GOT3 (cell line): ENCODE measurements at places on chromosomes 3 and 15.
A peak's percentile ranks its signal among the peaks of the same experiment; 100 is the strongest.

DNA sequence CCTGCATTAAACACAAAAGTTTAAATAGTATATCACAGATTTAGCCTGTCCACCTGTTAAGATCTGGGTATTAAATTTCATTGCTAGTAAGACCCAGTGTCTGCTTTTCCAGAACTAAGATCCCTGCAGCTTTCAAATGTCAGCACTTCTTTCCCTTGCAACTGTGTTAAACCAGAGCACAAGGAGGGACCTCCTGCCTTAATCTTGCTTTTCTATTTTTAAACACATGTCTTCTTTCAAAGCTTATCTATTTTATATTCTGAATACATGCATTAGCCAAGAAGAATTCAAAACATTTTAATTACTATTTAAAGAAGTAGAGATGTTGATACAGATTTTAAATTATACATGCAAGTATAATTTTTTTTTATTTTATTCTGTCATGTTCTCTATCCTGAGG lies 315.1 kb downstream of the ARPP21 start:
- no peak for DNase-seq

- no peak for DNase-seq
These were observed 35.2 kb downstream of the EID1 start for GRCh38 chr15:48913141-48913540.

DNA sequence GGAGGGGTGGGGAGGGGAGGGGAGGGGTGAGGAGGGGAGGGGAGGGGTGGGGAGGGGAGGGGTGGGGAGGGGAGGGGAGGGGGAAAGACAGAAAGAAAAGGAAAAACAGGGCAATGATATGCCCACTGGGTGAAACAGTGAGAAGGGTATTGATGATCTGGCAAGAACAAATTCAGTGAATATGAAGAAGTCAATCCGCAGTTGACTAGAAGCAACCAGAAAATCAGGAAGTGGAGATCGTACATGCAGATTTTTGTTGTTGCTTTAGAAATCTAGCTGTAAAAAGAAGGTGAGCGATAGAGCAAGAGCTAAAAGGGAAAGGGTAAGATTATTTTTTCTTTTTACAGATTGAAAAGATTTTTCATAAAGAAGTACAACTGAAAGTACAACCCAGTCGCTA lies 47.6 kb upstream of the ARF4 start:
- no peak for DNase-seq

GRCh38 chr3:16928386-16929132 lies 43.8 kb downstream of the PLCL2 start:
- DNase-seq = no peak

DNA sequence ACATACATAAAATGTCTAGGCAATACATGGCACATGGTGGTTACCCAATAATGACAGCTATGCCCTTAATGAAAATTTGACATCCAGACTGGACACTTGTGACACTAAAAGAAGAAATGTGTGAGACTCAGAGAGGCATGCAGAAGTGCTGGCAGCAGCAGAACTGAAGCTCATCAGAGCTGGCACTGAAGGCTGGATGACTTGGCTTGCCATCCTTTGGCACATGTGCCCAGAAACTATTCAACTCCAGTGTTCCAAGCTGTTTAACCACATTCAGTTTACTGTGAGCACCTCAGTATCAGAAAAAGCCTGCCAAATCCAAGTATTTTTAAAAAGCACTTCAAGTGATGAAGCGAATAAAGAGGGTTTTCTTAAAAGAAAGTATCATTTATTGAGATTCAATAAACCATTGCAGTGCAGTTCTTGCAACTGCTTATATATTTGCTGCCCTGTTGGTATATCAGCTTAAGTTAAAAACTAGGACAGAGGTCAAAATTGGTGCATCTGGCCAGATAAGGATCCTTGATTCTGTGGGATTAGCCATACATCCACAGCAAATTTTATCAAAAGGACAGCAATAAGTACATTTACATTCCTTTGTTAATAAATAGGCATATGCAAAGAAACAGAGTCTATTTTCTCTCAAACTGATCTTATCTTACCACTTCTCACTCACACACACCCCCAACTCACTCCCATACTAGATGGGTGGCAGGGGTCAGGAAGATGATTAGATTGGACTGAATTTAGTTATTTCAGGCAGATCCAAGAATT lies 15.8 kb downstream of the IGSF11 start:
- DNase-seq = no peak

DNA sequence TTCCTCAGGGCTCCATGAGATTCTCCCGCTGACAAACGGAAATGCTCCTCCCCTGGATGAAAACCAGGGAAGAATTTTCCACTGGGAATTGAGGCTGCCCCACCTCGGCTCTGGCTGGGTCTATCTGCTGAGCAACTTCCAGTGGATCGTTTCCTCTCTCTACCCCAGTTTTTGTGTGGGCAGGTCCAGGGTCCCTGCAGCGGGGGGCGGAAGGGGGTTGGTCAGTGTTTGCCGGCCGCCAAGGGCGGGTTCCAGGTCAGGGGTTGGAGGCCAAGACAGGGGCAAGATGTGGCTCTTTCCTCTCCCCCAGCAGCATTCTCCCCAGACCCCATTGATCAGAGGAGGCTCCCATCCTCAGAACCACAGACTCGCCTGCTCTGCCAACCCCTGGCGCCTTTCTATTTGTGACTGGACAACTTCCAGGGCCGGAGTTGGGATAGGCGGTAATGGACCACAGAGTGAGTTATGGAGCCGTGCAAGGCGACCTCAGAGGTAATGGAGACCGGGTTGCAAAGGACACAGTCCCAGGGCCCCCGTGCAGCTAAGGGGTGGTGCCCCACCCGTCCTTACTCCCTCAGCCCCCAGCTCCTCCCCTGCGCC lies 92.2 kb downstream of the WNT7A start:
- DNase-seq = no peak

- DNase-seq = no peak
These were observed 138.9 kb downstream of the PDE8A start for GRCh38 chr15:85120351-85121113.

- no peak for DNase-seq
These were observed 86.9 kb upstream of the SLC25A26 start for GRCh38 chr3:66133853-66134445.

- peak; percentile 44 for DNase-seq
These were observed 26.3 kb upstream of the MTHFS start for GRCh38 chr15:79923079-79923514.

GRCh38 chr3:50248387-50248786 lies 12.4 kb downstream of the GNAI2 start:
- no peak for DNase-seq

DNA sequence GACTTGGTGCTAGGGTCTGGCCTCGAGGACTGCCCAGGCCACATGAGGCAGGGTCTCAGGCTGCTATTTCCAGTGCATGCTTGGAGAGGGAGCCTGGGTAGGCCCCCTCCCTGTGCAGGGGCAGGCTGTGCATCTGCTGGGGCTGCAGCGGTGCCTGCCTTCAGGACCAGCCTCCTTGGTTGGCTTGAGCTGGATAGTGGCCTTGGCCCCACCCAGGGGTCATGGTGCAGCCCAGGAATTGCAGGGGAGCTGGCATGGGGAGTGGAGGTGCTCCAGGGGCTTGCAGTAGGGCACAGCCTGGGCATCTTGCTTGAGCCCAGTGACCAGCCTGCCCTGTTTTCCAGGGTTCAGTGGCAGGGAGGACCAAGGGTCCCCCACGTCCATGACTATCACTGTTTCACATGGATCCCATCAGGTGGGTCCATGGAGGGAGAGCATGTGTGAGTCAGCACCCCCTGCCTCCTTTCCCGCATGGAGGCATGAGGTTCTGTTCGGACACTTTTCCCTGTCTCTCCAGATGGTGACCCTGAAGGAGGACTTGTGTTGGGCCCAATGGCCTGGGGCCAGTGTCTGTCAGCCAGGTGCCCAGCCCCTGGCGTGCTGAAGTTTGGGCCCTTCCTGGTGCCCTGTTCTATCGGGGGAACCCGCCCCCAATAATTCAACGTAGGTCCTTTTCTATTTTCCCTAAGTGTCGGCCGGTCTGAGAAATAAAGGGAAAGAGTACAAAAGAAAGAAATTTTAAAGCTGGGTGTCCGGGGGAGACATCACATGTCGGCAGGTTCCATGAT lies 218.6 kb downstream of the SNRPN start:
- no peak for DNase-seq

DNA sequence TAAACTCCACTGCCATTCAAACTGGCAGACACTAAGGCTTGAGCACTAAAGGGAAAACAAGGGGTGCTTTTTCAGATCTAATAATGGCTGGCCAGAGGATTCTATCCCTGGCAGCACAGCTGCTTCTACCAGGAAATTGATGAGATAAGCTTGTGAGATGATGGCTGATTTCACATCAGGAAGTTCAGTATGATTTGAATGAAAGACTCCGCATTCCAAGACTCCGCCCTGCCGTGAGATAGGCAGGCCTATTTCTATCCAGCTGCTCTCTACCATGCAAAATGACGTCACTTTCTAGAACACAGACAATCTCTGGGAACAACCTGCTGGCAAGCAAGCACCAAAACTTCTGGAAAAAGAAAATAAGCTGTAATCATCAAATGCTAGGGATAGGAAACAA lies 171.8 kb downstream of the WDR76 start:
- no peak for DNase-seq

GRCh38 chr3:82561784-82562183 lies 800.3 kb upstream of the GBE1 start:
- DNase-seq = no peak

- no peak for DNase-seq
These were observed 56.8 kb downstream of the NOX5 start for GRCh38 chr15:69071260-69071659.

- no peak for DNase-seq
These were observed 39.6 kb downstream of the SLCO2A1 start for GRCh38 chr3:133989936-133990702.

GRCh38 chr3:165254812-165255211 lies 58.6 kb upstream of the SLITRK3 start:
- DNase-seq = no peak

DNA sequence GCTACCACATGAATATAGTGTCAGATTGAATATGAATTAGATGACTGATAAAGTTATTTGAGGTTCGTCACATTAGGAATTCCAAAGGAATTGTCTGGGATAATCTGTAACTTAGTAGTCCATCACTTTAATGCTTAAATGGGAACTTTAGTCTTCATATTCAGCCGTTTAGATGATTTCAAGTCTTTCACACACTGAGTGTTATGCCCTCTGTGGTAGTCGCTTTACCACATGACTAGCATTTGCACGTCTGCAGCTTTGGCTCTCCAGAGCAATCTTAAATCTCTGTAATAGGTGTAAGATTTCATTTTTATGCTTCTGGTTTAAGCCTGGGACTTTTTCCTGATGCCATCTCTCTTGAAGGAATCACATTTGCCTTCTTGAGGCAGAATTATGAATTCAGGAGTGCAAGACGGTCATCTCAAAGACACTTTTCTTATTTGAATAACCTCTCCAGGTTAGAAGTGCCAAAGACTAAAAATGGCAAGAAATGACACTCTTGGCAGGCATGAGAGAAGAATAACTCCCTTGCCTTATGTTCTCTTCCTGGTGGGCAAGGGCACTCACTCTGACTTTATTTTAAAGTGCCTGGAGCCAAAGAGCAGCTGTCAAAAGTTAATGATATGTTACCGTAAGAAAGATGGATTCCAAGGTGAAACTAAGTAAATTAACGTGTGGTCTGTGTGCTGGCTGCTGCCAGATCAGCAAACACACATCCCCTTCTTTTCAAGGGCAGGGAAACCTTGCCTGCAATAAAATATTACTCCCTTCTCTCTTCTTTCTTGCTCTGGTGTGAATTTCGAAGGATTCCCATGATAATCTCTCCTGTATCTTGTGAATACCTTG lies 153.3 kb downstream of the B3GALNT1 start:
- no peak for DNase-seq

DNA sequence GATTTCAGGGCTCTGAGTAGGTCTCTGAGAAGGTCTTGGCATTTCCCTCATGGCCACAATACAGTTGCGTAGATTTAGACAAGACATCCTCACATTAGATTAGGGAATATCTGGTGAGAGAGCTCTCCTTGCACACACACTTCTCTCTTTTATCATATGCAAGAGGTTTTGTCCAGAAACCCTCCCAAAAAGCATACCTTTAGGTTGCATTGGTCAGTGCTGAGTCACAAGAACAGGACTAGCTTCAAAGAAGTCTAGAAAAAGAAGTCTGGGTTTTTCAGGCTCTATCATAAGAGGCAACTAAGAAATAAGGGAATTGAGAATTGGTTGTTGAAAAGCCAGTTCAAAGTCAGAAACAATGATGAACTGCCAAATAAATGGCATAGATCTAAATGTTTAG lies 40.1 kb upstream of the MITF start:
- DNase-seq = no peak

DNA sequence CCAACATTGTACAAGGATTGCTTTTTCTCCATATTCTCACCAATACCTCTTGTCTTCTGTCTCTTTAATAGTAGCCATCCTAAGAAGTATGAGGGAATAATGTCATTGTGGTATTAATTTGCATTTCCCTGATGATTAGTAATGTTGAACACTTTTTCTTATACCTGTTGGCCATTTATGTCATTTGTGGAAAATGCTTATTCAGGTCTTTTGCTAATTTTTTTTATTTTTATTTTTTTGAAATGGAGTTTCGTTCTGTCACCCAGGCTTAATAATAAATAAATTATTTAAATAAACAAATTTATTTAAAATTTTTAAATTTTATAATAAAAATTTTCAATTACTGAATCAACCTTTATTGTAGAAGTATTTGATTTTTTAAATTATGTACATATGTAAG lies 37.1 kb downstream of the REC114 start:
- DNase-seq = no peak

DNA sequence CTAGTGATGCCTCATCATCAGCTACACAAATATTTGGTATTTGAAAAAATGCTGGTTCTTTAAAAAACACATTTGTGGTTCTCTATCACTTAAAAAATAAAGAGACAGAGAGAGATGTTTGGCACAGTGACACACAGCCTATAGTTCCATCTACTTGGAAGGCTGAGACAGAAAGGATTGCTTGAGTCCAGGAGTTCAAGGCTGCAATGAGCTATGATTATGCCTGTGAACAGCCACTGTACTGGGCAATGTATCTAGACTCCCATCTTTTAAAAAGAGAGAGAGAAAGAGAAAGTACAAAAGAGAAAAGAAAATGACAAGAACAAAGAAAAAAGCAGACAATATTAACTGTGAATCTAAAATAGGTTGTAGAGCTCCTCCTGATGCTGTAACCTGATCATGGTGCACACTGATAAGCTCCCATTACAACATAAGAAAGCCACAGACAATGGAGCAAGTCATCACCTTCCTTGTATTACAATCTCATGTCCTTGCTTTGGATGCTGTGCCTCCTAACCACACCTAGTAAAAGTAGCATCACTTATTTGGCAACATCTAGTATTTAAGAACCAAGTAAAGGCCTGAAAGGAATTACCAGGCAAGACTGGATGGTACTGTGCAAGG lies 31.7 kb upstream of the MAP4 start:
- DNase-seq = no peak

DNA sequence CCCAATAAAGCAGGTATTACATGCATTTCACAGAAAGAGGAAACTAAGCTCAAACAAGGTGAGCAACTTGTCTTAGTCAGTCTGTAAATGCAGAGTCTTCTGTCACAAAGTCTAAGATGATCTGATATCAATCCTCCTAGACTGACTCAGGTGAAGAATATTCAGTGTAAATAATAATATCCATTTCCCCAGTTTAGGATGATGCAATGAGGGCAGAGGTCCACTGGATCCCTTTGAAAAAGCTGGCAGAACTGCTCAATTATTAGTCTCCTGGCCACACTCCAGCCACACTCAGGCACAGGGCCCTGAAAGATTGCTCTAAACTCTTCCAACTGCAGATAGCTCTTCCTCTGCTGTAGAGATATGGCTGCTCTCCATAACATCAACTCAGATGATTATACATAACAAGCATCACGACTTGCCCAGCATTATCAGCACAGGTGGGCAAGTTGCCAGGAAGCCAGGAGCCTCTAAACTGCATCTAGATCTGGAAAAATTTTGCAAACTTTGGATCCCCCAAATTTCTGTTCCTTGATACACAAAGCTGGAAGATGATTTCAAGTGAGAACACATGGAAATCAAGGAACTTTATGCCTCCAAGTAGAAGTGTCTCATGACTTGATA lies 129.8 kb upstream of the CPNE4 start:
- DNase-seq = no peak
